Hematopoietic multipotent progenitor cell treated with erythropoietin and hydrocortisone succinate and interleukin-3 and kit ligand, for 15 days (in vitro differentiated cells): ENCODE measurements at places on chromosomes 13 and 19.

GRCh38 chr13:83907196-83907989, 25.1 kb upstream of the SLITRK1 start:
- no peak for DNase-seq

- peak; percentile 87 for DNase-seq
Measured at GRCh38 chr19:18932216-18932841, 8.7 kb downstream of the HOMER3 start.

DNA sequence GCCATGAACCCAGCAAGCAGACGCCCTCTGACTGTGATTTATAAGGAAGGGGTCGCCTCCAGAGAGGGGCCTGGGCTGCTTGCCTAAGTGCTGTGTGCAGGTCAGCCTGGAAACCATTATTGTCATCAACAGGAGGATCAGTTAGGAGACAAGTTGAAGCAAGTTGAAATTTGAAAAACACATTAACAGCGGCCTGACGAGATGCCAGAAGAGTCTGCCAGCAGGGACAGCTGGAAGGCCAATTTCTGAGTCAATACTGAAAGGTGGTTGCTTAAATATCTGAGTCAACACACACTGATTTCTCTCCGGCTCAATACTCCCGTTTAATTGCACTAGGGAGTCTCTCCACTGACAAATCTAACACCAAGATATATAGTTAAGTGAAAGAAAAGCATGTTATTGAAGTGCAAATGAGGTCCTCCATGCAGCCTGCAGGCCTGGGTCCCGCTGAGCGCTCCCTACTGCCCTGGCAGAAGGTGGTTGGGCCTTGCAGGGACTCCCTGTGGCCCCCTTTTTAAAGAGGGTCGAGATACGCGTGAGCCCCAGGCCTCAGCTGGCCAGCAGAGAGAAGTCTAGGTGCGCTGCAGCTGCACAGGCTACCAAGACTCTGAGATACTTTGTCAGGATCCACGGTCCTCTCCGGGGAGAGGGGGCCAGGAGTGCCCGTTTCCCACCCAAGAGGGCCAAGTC, 91.1 kb downstream of the RNASEH2B start:
- no peak for DNase-seq

GRCh38 chr13:24906268-24906667, 142.3 kb downstream of the RNF17 start:
- no peak for DNase-seq

- DNase-seq: no peak
Measured at GRCh38 chr19:51980116-51980736, 6.4 kb downstream of the ZNF350 start.

- DNase-seq: no peak
Measured at GRCh38 chr13:21946964-21947363, 276.1 kb downstream of the FGF9 start.

DNA sequence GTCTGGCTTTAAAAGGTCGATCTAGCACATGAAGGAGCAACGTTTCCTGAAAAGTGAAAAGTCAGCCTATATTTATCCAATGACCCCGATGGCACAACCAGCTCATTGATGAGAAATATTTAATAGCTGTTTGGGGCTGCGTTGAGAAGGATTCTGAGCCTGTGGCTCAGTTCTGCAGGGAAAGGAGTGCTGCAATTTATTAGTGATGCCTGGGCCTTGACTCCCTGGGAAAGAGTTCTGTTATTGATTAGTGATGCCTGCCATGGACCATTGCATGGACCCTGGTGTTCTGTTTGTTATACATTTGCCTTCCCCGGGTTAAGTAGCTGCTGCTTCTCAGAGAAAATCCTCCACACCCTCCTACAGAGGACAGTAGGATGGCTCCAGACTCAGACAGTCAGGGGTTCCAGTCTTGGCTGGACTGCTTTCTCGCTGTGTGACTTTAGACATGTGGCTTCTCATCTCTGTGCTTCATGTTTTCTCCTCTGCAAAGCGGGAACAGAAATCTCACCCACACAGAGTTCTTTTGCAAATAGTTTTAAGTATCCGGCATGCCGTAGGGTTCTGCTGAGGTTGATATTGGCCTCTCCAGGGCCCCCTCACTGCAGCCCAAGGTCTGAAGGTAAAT, 17.7 kb upstream of the PTPRS start:
- DNase-seq: no peak

GRCh38 chr19:35342430-35342829, 5.3 kb upstream of the FFAR1 start:
- no peak for DNase-seq

GRCh38 chr13:44135566-44135965, 238.1 kb upstream of the SERP2 start:
- no peak for DNase-seq

DNA sequence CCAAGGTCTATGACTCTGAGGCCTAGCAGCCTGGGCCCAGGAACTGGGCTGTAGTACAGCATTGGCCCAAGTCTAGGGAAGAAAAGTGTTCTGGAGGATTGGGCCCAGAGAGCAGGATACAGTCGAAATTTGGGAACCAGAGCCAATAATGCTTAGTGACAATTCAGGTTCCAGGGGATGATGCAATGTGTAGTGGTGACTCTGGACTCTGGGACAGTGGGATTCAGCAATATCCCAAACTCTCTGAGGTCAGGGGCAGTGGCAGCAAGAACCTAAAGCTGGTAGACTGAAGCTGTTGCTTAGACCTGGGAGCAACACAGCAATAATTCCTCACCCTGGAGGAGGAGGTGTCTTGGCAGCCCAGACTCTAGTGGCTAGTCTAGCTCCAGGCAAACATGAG, 545.5 kb upstream of the ARGLU1 start:
- DNase-seq: no peak

- DNase-seq: no peak
Measured at GRCh38 chr19:15400521-15401396, 18.0 kb downstream of the AKAP8L start.

DNA sequence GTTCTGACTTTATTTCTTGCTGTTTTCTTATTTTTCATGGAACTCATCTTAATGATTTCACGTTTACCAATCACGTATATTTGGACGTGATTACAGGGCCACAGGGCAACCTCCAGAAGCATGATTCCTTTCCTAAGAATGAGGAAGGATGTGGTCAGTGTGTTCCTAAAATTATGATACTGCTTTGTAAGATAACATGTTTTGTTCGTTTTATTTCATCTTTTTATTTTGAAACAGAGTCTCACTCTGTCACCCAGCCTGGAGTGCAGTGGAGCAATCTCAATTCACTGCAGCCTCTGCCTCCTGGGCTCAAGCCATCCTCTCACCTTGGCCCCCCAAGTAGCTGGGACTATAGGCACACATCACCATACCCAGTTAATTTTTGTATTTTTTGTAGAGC, 24.8 kb upstream of the LAIR1 start:
- no peak for DNase-seq

GRCh38 chr13:99003186-99003585, 25.3 kb upstream of the DOCK9 start:
- DNase-seq: no peak

- DNase-seq: no peak
Measured at GRCh38 chr19:29040951-29041350, 172.0 kb downstream of the UQCRFS1 start.

- no peak for DNase-seq
Measured at GRCh38 chr13:78012046-78012445, 93.4 kb upstream of the EDNRB start.

GRCh38 chr19:47499371-47499770, 15.4 kb upstream of the KPTN start:
- no peak for DNase-seq

GRCh38 chr19:33300894-33301143, 1.5 kb downstream of the CEBPA start:
- no peak for DNase-seq

DNA sequence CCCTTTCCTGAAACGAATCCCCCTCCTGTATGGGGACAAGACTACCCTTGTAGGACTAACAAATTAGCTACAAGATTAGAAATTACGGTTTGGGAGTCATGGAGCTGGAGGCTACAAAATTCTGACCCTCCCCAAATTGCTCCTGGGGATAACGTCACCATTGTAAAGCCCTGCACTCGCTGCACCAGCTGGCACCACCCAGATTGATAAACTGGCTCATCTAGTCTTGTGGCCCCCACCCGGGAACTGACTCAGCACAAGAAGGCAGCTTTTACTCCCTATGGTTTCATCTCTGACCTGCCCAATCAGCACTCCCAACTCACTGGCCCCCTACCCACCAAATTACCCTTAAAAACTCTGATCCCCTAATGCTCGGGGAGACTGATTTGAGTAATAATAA, 150.6 kb upstream of the TSC22D1 start:
- no peak for DNase-seq

DNA sequence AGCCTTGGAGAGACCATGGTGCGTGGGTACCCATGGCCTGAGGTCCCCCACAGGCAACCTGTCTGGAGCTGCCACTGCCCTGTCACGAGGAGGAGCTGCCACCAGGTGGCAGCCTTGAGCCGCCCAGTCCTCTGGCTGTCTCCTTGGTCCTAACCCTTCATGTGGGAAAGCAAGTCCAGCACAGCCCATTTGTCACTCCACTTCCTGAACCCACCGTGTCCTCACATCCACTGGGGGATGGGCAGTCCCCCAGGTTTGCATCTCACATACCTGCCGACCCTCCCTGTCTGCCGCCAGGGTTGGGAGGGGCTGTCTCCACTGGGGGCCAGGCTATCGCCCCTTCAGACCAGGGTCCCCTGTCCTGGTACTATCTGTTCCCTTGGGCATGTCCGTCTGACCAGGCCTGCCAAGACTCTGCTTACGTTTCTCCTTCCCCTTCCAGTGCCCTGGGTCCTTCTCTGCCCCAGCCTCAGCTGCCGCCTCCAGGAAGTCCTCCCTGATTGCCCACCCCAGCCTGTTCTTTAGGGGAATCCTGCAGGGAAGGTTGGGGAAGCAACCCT, 4.5 kb downstream of the FAM174C start:
- peak; percentile 85 for DNase-seq

DNA sequence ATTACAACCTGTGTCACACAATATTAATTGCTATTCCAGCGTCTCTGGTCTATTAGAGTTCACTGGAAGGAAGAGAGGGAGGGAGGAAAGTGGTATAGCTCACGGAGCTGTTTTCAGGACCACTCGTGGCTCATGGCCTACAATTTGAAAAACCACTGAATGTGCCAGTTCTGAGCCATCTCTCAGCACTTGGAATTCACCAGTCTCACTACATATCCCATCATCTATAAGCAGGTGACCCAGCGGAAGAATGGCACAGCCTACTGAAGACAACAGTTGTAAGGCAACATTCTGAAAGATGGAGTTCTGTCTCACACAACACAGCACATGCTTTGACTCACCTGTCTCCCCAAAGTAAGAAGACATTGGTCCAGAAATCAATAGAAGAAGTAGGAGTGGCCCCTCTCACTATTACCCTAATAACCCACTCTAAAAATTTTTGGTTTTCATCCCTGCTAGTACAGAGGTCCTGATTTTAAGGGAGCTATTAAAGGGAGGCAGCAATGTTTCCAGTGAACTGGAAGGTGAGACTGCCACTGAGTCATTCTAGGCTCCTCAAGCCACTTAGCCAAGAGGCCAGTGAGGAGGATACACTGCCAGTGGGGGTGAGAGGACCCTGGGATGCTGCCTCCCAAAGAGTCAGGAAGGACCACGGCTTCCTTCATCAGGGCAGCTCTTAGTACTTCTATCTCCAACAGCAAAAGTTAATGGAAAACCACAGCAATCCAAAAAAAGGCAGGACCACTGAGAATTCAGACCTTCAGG, 50.0 kb upstream of the DOCK9 start:
- no peak for DNase-seq

DNA sequence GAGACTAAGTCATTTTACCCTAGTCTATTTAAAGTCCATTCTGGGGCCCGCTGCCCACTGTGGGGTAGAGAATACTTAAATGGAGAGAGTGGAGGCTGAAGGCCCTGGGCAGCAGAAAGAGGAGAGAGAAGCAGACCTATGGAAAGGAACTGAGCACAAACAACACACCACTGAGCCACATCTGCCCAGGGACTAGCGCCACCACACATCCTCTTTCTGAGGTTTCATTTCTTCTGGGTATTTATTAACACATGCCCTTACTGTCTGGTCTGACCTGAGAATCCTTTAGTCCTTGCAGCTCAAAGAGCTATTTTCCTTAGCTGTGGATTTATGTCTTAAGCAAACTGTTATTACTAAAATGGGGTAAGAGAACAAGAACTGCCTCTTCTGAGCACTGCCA, 154.0 kb downstream of the NALCN start:
- no peak for DNase-seq

DNA sequence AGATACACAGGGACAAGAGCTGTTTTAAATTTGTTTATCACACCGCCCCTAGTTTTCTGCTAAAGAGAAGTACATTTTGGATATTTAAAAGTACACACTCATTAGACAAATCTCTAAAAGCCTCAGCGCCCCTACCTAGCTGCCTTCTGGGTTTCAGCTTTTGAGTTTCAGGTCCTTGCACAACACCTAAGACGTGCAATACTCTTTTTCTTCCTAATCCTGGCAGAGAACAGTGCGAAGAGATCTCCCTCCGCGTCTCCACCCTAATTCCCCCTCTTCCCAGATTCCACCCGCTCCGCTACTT, 421 bp upstream of the KLF5 start:
- no peak for DNase-seq

GRCh38 chr13:39655041-39655568, 357 bp upstream of the COG6 start:
- no peak for DNase-seq

DNA sequence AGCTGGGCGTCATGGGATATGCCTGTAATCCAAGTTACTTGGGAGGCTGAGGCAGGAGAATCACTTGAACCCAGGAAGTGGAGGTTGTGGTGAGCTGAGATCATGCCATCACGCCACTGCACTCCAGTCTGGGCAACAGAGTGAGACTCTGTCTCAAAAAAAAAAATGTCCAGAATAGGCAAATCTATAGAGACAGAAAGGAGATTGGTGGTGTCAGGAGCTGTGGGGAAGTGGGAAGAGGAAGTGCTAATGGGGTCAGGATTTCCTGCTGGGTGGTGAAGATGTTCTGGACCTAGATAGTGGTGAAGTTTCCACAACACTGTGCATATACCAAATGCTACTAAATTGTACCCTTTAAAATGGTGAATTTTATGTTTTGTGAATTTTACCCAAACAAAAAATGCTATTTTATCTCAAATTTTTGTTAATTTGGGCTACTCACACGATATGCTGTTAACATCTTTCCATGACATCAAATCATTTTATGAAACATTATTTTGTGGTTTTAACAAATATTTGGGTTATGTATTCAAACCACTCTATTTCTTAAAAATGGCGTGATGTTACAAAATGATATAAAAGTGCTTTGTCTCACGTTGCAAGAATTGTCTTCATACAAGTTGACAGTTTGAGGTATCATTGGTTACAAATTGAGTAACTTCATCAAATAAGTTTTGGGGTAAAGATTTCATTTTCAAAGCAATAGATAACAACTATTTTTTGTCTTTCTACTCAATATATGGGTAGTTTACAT, 7.4 kb upstream of the CYP4F3 start:
- DNase-seq: no peak

GRCh38 chr13:35881360-35881759, 249.8 kb downstream of the DCLK1 start:
- no peak for DNase-seq

- no peak for DNase-seq
Measured at GRCh38 chr19:31330237-31330636, 19.0 kb downstream of the TSHZ3 start.
